ENCODE measurements at places on chromosomes 7 and 10.

DNA sequence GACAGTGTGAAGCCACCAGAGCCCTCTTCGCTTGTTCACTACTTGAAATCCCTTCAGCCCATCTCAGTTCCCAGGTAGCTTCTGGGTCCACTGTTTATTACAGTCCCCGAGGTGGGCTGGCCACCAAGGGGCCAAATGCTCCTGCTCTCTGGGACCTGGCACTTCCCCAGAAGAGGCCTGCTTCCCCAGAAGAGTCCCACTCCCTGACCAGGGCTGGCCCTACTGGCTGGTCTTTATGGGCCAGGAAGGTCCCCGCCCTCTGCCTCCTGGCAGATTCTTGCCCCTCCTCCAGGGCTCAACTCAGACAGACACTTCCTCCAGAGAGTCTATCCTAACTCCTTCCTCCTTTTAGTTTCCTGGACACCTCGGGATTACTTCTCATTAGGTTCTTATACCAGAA, 70.7 kb upstream of the LRRC18 start:
- no peak for DNase-seq

DNA sequence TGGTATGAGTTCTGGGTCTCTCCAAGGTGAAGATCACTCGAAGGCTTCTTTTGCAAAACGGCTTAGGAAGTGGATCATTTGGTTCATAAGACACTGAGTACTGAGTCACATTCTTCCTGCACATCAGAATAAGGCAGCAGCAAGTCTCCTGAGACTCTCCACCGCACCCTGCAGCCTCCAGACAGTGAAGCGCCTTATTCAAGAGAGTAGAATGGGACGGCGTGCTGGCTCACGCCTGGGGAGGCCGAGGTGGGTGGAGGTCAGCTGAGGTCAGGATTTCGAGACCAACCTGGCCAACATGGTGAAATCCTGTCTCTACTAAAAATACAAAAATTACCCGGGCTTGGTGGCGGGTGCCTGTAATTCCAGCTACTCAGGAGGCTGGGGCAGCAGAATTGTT, 70.3 kb downstream of the C10orf143 start:
- no peak for DNase-seq

GRCh38 chr7:18855796-18856195, 261.6 kb downstream of the TWIST1 start:
- no peak for DNase-seq

- no peak for DNase-seq
These were observed 143.7 kb downstream of the VIPR2 start for GRCh38 chr7:159000859-159001435.

GRCh38 chr7:135508883-135509588, 866 bp downstream of the CNOT4 start:
- no peak for DNase-seq

GRCh38 chr7:120774481-120774880, 83.5 kb downstream of the TSPAN12 start:
- no peak for DNase-seq

DNA sequence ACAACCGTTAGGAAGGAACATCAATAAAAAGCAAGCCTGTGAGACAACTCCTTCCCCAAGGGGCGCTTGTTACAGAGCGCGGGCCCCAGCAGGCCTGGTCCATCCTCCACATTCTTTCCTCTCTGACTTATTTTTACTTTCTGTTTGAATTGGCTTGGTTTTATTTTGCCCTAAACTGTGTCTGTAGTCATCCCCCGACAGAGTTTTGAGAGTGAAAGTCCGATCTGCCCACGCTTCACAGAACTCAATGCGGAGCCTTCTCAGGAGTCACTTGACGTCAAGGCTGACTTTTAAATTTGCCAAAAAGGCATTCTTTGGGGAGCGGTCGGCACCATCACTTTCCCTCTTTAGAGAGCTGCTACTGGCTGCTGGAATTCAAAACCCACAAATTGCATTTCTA, 150.1 kb upstream of the KLF6 start:
- DNase-seq: no peak

DNA sequence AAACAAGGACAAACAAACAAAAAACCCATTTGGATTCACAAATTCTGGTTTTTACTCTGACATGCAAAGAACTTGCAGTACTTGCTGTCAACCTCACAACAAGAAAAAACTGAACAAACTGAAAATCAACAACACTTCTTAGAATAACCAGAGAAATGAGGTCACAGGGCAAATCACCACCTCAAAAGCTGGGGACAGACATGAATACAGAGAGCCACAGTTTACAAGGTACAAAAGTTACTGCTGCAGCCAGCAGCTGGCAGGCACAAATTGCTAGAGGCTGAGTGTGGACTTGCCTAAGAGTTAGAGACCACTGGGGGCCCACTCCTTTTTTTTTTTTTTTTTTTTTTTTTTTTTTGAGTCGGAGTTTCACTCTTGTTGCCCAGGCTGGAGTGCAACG, 15.0 kb upstream of the RNF32 start:
- DNase-seq: no peak

DNA sequence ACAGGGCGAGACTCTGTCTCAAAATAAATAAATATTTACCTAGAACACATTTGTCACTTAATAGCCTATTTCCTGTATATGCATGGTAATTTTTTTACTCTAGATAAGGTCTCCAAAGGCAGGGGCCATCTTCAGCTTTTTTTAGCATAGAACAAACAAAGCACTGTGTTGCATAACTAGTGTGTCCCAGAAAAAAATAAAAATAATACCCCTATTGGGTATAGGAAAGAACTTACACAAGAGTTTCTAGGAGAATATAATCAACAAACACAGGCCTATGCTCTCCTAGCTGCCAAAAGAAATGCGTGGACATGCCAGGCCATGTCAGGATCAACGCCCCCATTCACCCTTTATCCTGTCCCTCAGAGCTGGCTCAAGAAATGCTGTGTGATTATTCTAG, 103.6 kb downstream of the PARD3 start:
- DNase-seq: no peak

DNA sequence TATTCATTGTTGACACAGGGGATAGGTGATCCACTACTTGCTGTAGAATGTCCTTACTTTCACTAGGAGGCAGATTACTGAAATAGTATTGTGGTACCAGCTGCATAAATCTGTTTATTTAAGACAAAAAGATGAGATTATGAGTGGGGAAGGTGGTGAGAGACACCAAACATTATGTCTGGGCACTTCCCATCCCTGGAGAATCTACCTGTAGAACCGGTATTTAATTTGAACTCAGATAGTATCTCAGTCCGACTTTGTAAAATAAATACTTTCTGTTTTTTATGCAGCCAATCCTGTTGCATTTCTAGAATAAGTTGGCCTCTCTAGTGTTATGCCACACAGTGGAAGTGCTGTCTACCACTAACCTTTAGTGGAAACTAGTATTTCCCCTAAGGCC, 13.4 kb downstream of the BCCIP start:
- no peak for DNase-seq

- DNase-seq: no peak
These were observed 22.1 kb upstream of the STEAP4 start for GRCh38 chr7:88328787-88329186.

DNA sequence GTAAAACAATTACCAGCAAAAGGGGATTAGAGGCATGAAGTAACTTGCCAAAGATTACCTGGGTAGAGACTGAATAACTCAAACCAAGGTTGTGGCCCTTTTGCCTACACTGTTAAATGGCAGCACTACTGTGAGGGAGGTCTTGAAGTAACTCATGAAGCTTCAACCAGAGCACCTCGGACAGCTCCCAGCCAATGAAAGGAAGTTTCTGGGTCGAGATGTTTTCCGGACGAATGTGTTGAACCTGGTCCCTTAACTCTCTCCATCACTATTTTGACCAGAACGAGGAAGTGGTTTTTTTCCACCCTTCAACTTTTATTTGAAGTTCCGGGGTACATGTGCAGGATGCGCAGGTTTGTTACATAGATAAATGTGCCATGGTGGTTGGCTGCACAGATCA, 133.6 kb upstream of the PRKCQ start:
- DNase-seq: no peak

GRCh38 chr7:47327346-47327697, 254.6 kb downstream of the TNS3 start:
- no peak for DNase-seq

- DNase-seq: no peak
These were observed 506.4 kb downstream of the KCNMA1 start for GRCh38 chr10:77131214-77131613.

GRCh38 chr7:51187941-51188340, 128.7 kb downstream of the COBL start:
- DNase-seq: no peak

- DNase-seq: no peak
These were observed 60.0 kb downstream of the VTI1A start for GRCh38 chr10:112507046-112507445.

DNA sequence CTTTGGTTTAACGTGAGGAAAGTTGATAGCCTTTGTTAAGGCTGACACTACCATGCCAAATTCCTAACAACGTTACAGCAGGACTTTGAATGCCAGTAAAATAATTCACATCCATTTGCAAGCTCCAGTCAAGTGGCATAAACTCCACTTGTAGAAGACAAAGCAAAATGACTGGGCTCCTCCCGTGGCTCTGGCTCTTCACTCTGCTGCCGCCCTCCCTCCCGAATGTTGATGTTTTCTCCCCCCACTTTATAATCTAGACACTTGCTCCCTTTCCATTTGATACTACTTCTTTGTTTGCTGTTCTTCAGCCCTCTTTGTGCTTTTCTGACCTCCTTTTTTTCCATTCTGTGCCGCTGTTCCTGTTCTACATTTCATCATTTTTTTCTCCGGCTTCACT, 22.8 kb upstream of the ITGB8 start:
- DNase-seq: no peak

DNA sequence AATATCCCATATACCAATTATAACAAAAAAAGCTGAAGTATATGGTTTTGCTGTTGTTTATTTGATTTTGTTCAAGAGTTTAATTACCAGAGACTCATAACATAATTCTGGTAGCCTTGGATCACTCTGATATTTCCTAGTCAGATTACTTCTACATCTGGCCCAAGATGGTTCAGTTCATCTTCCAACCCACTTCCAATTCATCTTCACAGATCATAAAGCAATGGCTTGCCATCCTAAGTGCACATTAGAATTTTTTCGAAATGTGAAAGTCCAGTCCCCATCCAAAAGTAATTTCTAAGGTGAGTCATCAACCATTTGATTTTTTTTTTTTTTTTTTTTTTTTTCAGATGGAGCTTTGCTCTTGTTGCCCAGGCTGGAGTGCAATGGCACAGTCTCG, 8.0 kb upstream of the HIBADH start:
- DNase-seq: no peak

DNA sequence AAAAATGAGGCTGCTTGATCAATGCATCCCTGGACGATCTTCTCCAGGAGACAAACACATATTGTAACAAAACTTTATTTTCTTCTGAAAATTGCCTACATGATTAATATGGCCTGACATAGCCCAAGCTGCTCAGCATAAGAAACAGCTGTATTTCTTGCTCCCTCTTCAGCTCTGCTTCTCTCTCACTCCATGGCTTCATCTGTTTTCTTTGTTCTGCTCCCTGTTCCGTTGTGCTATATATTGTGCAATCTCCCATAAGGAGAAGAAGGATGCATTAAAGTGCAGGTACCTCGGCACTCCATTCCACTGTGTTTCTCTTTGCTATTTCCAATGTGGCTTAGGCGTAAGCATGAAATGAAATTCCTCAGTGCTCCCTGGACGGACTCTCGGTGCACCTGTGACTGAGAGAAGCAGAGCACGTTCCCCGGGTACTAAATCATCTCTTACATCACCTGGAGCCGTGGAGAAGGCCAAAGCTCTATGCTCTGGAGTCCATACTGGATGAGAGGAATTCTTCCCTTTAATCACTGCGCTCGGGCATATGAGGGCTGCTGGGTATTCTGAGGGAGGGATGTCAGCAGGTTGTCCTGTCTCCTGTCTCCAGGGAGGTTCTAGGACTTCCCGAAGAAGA, 254.3 kb downstream of the GALNT17 start:
- no peak for DNase-seq

- DNase-seq: no peak
These were observed 23.3 kb downstream of the MYOF start for GRCh38 chr10:93458821-93459257.

GRCh38 chr7:47331179-47331565, 250.7 kb downstream of the TNS3 start:
- no peak for DNase-seq

- DNase-seq: no peak
These were observed 104.2 kb downstream of the ADK start for GRCh38 chr10:74255214-74255613.

DNA sequence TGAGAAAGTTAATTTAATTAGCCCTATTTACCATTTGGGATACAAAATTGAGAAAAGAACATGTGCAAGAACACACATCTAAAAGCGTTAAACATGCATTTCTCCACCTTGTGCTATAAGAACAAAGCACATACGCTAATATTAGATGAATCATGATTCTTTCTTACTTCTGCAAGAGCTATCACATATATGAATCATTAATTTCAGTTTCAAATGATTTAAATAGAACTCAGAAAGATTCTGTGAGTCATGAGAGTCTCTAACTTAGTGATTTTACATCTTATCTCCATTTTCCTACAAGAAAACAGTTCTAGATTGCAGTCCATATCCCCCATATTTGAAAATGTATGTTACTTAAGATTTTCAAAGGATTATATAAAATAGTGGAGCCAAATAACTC, 173.9 kb downstream of the RNLS start:
- DNase-seq: no peak

DNA sequence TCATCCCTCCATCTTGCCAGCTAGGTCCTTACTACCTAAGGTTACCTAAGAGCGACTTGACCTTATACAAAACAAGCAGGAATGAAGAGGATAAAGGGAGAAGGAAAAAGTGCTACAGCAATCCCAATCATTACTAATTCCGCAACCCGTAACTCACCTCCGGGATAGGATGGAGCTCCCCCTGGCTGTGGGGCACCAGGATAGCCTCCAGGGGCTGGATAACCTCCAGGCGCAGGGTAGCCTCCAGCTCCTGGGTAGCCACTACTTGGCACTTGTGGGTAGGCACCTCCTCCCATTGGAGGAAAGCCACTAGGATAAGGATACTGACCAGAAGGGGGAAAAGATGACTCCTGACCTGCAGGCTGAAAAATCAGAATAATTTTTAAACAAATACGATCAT, 15.8 kb downstream of the ANXA7 start:
- no peak for DNase-seq

DNA sequence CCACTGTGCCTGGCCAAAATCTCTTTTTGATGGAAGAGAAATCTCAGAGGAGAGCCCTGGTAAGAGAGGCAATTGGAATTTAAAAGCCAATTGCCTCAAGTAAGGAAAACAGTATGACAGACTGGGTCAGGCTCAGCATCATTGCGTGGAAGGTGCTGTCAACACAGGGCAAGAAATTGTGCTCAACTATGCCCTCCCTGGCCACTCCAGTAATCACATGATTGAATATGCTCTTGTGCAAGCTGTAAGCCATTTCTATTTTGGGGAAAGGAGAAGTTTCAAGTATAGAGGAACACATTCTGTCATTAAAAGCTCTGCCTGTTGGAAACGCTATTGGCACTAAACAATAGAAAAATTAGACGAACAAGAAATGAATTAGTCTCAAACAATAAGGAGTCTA, 1127.7 kb downstream of the REEP3 start:
- no peak for DNase-seq

DNA sequence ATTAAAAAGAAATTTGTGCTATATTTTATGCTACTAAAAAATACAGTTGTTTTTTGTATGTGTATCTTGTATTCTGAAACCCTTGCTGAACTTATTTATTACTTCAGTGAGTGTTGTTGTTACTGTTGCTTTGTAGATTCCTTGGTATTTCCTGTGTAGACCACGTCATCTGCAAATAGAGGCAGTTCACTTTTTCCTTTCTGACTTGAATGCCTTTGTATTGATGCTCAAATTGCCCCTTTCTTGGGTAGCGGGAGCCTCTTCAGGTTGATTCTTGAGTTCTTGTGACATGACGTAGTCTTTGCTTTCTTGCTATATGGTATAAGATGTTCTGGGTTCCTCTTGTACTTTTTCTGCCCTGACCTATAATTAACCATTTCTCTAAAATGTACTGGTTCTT, 504.1 kb downstream of the SDK1 start:
- DNase-seq: no peak

All from NCI-H187 (cell line).